Stimulated activated CD8-positive, alpha-beta memory T cell treated with anti-CD3 and anti-CD28 coated beads, Interleukin-15, amount 100 ng/mL, for 4 hours (primary cell): ENCODE measurements at places on chromosomes 2 and 18.
A peak's percentile ranks its signal among the peaks of the same experiment; 100 is the strongest.

GRCh38 chr2:104701411-104701911 is 152.5 kb upstream of the POU3F3 start:
- DNase-seq = no peak

DNA sequence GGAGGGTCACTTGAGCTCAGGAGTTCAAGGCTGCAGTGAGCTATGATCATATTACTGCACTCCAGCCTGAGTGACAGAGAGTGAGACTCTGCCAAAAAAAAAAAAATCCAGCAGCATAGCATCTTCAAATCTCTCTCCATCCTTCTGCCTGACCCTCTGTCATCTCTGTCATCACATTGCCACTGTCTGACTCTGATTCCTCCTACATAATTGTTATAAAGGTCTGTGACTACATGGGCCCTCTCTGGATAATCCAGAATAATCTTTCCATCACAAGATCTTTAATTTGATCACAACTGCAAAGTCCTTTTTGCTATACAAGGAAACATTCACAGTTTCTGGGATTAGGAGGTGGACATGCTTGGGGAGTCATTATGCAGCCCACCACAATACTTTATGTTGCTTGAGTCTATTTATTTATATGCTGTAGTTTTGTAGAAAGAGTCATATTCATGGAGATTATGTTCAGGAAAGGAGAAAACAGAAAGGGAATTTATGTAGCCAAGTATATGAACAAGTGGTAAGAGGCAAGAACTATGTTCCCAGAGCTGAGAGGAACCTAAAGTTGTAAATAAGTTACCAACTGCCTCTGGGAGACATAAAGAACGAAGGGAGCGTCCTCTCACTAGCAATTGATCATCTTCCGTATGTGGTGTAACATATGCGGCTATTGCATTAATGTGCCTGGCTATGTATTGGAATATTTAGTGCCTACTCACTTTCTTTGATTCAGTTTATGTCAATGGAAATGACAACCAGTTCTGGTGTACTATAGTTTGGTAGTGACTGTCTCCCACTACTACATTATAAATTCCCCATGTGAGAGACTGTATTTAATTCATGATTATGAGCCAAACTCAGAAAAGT is 21.5 kb downstream of the RND3 start:
- no peak for DNase-seq

DNA sequence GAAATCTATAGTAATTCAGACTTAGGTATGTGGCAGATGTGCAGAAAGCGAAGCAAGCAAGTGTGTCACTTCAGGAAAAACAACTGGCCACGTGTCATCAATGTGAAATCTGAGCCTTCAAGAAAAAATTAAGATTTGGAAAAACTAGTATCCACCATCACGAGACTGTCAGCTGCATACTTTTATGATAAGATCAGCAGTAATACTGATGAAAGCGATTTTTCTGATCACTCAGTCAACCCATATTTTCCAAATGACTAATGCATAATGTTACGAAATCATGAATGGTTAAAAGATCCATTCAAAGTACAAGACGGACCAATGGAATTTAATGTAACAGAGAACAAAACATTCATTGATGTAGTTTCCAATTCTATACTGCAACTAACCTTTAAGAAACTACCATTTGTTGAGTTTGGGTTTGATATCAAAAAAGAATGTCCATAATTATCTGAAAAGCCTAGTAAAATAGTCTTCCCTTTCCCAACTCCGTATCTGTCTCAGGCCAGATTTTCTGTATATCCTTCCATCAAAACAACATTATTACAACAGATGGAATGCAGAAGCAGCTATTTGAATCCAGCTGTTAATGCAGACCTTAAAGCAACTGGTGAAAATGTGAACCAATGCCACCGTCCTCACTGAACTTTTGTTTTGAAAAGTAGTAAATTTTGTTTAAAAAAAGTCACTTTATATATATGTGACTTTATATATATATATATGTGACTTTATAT is 17.0 kb upstream of the BCL2 start:
- no peak for DNase-seq

DNA sequence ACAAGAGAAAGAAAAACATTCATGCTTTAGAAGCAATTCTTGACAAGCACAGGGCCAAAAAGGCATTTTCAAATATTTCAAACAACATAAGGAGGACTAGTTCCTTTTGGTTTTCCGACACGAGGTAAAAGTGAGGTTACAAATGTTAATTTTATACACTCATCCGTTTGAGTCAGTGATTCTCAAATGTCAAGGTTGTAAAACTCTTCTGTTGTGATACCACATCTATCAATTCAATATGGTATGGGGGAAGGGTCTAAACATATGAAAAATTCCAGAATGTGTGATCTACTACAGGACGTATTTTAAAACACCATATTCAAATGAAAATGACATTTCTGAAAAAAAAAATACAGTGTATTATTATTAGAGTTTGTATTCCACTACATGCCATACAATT is 52.7 kb downstream of the TGIF1 start:
- no peak for DNase-seq

DNA sequence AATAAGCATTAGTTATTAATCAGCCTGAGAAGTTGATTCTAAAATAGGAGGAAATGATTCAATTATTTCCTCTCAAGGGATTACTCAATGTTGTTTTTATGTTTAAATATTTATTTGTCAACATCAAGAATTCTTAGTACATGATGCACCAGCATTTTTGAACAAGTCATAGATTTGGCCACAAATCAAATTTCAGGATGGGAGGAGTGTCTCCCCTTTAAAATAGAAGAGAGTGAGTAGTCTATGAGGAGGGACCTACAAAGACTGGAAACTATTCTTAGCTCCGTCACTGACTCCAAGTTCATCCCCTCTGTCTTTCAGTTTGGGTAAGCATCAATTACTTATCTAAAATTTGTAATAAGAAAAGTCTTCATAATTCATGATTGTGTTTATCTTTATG is 18.6 kb upstream of the IL18R1 start:
- DNase-seq = no peak

- DNase-seq = no peak
Measured at GRCh38 chr2:235747786-235748091, 253.9 kb downstream of the AGAP1 start.

DNA sequence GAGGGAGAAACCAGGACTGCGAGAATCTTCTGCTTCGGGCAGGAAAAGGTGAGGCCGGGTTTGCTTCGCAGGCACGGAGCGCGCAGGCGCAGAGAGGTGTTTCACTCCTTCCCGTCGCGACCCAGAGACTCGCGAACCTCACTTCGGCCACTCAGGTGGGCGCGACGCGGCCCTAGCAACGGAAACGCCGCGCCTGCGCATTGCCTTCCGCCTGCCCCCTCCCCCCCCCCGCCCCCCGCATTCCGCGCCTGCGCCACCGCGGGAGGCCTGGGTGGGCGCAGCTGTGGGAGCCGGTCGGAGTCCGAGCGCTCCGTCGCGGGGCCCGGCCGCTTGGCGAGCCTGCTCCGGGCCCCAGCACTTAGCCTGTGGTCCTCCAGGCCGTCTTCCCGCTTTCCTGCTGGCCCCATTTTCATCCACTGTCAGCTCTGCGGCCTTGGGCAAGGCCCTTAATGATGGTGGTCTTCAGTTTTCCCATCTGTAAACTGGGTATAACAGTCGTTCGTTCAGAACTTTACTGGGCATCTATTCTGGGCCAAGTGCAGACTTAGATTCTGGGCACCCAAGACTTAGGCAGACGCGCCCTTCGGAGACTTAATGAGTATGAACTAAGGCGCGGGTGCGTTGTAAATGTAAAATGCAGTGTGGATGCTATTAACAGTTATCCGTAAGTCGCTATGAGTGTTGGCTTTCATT is 62.1 kb upstream of the ACKR3 start:
- peak; percentile 30 for DNase-seq

DNA sequence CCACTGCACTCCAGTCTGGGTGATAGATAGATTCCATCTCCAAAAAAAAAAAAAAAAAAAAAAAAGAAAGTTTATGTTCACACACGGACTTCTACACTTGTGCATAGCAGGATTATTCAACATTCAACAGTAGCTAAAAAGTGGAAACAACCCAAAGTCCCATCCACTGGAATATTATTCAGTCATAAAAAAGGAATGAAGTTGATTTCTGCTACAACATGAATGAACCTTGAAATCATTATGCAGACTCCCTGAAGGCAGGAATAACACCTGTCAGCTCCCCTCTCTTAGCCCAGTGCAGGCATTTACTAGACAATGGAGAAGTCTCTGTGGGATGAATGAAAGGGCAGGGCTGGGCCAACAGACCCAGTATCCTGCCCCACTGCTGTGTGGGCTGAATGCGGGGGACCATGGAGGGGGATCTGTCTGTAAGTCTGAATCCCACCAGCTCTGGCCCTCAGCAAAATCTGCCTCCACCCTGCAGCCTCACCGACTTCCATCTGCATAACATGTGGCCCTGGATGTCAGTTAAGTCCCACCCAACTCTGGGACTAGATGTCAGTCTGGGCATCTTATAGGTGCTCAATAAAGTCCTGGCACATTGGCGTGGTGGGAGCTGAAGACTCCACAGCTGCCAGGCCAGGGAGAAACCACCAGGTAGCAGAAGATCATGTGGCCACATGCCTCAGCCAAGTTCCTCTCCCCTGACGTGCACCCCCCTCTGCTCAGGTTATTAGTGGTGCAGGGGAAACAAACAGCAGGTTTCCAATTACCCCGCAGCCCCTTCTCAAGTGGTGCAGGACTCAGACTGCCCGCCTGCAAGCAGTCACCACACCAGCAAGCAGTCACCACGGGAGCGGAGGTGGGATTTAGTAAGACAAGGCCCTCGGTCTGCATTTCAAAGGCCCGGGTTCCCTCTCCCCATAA is 8.9 kb downstream of the ZFP36L2 start:
- DNase-seq = no peak

- DNase-seq = no peak
Measured at GRCh38 chr2:7709907-7710306, 792.7 kb downstream of the RNF144A start.

GRCh38 chr2:29114946-29115609 is at the start of gene CLIP4:
CLIP4 (plus strand) TSS chr2:29115415; CDS start chr2:29121389, 5,974 bp downstream.
- peak; percentile 67 for DNase-seq

DNA sequence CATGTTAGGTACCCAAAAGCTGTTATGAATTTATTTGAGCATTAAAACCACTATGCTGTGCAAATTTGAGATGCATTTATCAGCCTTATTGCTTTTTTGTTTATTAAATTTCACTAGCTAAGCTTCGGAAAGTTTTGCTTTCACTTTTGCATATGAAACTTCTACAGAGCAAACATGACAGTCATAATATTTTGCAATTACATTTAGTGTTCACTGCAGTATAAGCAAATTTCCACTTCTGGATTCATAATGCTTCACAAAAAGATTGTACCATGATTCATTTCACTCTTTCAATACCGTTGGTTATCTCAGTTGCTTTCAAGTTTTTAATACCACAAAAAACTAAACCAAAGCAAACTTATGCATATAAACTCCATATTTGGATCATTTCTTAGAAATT is 228.7 kb upstream of the SLC8A1 start:
- no peak for DNase-seq

DNA sequence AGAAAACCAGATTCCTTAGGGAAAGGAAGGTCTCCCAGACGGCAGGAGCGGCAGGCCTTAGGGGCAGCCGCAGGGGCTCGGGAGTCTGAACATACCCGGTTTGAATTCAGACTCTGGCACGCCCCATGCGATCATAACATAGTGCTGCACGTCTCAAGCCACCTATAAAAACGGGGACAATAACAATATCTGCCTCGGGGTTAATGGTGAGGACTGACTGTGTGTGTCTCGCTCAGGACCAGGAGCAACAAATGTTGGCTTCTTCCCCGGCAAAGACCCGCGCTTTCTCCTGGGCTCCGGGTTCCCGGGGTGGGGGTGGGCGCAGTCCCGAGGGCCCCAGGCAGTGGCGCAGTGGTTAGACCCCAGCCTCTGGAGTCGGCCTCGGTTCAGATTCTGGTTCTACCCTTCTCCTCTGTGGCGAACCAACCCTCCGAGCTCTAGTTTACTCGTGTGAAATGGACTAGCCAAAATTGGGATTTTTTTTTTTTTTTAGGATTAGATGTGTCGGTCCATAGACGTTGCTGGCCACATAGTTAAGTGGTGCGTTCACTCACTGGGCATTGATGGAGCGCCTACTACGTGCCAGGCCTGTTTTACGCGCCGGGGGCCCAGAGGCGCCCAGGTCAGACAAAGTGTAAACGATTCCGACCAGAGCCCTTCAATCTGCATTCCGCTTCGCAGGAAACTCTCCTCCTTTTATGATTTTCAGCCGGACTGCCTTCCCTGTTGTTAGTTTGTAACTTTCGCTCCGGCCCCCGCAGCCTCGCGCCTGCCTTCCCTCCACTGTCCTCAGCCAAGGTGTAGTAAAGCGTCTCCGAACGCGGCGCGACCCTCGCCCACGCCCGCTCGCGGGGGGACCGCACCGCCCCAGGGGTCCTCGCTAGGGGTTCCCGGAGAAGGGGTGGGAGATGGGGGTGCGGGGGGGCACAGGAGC is 820 bp upstream of the SH3BP4 start:
- DNase-seq = no peak

DNA sequence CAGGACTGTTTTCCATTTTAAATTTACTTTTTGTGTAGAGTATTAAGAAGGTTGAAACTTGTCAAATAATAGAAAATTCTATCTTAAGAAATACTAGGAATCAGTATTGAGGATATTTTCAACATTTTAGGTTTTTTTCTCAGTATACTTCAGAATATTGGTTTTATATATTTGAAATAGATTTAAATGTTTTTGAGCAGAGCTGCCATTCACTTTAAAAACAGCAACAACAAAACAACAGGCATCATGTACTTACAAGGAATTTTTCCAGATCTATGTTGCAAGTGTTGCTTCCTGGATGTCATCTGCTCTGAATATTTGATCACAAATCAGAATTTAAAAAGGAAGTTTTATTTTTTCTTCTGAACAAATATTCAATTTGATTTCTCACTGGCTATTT is 84.4 kb downstream of the DCDC2C start:
- DNase-seq = no peak

GRCh38 chr2:46549166-46549844 is 69.9 kb downstream of the TMEM247 start:
- no peak for DNase-seq

- DNase-seq = no peak
Measured at GRCh38 chr2:111031546-111032478, 88.9 kb upstream of the BCL2L11 start.

GRCh38 chr2:71895320-71896161 is 252.1 kb downstream of the CYP26B1 start:
- no peak for DNase-seq

DNA sequence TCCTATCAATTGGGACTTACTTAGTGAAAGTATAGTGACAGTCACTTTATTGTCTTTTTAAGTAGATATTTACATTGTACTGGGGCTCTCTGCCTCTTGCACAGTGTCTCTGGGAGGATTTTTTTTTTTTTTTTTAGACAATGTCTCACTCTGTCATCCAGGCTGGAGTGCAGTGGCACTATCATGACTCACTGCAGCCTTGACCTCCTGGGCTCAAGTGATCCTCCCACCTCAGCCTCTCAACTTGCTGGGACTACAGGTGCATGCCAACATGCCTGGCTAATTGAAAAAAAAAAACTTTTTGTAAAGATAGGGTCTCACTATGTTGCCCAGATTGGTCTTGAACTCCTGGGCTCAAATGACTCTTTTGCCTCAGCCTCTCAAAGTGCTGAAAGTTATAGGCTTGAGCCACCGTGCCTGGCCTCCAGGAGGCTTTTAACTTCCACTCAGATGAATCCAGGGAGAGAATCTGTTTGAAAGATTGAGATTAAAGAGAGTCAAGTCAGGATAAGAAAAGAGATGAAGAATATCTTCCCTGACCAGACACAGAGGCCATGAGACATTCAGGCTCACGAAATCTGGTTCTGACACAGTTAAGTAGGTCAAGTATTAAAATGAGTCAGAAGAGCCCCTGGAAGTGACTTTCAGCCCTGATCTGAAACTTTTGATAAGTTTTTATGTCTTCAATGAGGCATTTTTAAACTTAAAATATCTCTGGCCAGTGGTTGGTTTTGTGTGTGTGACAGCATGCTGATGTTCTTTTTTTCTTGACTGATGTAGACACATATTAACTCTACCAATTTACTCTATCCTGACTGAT is 18.3 kb downstream of the ARHGEF33 start:
- no peak for DNase-seq
